ENCODE measurements at places on chromosomes 2 and 18.

GRCh38 chr2:114046373-114046772, 156.5 kb downstream of the ACTR3 start:
- DNase-seq = no peak

- DNase-seq = no peak
These were observed 4.6 kb downstream of the SIX2 start for GRCh38 chr2:45004562-45005191.

- no peak for DNase-seq
These were observed 2.3 kb upstream of the OST4 start for GRCh38 chr2:27073782-27074181.

- DNase-seq = peak; percentile 16
These were observed 105.2 kb downstream of the CCDC85A start for GRCh38 chr2:56288838-56289580.

DNA sequence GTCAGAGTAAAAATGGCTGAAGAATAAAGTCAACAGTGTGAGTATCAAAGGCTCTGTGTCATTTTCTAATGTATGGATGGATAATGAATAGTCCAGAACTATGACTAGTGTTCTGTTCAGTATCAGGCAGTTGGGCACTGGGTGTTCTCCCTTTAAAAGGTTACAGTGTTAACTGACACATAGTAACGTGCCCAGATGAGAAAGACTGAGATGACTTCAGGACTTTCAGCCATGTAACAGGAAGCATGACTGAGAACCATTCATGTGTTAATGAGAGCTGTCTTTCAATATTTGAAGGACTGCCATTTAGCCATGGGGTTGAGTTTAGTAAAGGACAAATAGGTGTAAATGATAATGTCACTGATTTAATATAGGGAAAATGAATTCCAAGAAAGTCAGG, 187.1 kb downstream of the GULP1 start:
- DNase-seq = peak; percentile 92

DNA sequence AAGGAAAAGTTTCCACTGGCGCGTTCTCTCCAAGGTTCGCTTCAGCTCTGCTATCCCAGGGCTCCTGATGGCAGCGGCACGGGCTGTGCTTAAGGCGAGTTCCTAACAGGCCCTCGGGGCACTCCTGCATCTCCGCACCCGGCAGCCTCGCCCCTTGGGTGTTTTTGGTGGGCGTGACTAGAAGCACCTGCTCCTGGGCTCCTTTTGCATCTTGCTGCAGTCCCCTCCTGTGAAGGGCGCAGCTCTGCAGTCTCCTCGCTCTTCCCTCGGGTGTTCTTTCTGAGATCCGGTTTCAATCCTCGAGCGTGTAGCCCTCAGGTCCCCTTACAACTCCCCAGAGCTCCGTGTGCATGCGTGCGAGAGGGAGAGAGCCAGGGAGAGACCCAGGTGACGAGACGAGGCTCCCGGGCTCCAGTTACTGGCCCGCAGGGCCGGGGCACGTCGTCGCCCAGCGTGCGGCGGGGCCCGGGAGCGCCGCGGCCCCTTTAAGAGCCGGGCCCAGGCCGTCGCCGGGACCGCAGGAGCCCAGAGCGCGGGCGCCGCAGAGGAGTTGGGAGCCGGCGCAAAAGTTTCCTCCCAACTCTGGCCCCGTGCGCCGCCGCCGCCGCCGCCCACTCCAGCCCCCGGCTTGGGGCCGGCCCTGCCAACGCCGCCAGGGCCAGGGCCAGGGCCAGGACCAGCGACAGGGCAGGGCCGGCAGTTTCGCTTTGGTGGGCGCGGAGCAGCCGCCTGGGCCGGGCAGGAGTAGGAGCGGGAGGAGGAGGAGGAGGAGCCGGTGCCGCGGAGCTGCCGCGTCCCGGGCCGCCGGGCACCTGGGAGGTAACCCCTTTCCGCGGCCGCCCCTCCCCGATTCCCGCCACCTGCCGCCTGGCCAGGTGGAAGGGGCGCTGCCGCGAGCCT, at the start of gene PARD3B:
Gene PARD3B (plus strand): TSS at position 515 of the 900 bp plus-strand sequence. CDS start 525 bp downstream, outside the sequence.
- DNase-seq = peak; percentile 68

DNA sequence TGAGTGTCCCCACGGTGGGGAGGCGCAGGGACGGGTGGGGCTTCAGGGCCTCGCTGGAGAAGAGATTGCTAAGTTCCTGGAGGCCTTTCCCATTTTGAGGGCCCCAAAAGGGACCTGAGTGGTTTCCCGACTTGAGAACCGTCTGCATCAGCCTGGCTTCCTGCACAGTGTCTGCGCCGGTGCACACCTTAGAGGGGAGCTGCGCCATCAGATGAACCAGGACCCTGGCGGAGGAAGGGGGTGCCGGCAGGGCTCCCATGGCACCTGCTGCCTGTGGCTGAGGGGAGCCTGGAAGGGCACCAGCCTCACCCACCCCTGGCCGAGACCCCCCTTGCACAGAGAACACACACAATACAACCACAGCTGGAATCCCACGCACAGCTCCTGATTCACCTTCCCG, 465.1 kb upstream of the MYT1L start:
- no peak for DNase-seq

DNA sequence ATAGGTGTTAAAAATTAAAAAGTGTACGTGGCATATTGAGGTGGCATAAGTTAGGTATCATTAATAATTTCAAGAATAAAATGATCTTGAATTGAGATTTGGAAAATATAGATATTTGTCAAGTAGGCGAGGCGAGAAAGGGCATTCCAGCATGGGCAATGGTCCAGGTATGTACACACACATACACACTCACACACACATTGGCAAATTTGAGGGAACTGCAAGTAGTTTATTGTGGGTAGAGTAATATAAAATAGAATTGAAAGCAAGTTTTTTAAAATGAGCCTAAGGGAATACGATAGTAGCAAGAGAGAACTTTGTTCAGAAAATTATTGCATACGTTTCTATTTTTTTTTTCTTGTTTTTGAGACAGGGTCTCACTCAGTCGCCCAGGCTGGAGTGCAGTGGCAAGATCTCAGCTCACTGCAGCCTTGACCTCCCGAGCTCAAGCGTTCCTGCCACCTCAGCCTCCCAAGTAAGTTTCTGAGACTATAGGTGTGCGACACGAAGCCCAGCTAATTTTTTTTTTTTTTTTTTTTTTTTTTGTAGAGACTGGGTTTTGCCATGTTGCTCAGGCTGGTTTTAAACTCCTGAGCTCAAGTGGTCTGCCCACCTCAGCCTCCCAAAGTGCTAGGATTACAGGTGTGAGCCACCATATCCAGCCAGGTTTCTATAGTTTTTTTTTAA, 96.7 kb upstream of the SLC39A10 start:
- no peak for DNase-seq

- DNase-seq = no peak
These were observed 82.2 kb upstream of the GPC1 start for GRCh38 chr2:240353086-240353798.

DNA sequence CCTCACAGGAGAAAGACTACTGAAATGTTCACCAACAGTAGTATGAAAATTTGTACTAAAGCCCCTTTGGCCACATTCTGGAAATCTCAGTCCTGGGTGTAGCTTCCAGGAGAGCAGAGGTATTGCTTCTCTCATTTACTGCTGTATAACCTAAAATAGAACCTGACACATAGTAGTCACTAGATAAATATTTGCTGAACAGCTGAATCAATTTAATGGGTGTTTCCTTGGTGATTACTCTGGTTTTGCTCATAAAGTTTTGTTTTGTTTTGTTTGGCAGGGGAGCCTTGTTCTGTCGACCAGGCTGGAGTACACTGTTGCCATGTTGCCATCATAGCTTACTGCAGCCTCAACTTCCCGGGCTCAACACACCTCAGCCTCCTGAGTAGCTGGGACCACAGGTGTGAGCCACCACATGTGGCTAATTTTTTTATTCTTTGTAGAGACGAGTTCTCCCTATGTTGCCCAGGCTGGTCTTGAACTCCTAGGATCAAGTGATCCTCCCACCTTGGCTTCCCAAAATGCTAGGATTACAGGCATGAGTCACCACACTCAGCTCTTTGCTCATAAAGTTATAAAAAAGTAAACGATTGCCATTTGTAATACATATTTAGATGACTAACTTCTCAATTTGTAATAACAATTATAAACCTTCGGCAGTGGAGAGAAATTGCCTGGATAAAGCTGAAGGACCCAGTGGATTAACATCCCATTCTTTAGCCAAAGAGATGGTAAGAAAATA, 11.5 kb upstream of the PARD3B start:
- DNase-seq = no peak

DNA sequence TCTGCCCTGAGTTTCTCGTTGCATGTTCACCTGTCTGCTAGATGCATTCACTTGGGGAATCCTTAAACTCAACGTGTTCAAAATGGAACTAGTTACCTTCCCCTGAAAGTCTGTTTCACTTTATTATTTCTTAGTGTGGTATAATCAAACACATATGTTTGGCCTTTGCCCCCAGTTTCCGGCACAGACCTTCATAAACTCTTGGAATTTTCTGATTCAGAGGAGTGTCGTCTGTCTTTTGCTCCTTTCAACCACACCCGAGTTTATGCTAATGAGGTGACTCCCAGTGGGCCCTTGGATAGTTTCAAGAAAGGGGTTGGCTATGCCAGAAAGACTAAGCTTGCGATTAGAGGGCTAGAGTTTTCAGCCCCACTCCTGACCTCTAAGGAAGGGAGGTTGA, 198.9 kb downstream of the CDCA7 start:
- DNase-seq = peak; percentile 44

- no peak for DNase-seq
These were observed 23.7 kb downstream of the FARP2 start for GRCh38 chr2:241379481-241380480.

GRCh38 chr2:234240917-234241316, 190.4 kb downstream of the SPP2 start:
- DNase-seq = peak; percentile 61

- no peak for DNase-seq
These were observed 1104.2 kb downstream of the BCL11A start for GRCh38 chr2:59449274-59449673.

DNA sequence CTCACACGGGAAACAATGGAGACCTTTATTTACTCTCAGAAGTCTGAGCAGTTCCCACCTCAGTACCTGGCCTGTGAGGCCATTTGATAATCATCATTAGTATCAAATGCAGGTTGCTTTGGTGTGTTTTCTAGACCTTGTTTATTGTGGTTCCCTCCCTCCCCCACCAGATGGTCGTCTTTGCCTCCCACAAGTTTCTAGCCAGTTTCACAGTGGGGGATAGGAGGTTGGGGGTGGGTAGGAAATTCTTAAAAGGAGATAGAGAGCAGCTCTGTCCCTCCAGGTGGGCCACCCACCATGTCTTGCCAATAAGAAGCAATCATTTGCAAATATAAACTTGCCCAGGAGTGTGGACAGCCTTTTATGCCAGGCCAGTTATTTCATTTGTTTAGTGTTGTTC, 31.3 kb downstream of the SETBP1 start:
- no peak for DNase-seq

DNA sequence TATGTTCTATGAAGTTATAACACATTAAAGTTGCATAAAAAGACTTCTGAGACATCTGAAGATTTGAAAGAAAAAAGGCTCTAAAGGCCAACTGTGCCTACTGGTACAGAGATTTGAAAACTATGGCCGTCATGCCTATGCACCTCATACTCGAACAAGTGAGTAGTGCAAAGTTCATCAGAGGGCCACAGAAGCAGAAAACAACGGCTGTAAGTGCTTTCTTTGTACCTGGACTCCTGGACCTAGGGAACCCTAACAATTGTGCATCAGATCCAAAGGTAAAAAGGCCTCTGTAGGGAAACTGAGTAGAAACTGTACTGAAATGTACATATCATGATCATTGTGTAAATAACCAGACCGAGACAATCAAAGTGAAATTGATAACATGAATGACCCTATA, 230.4 kb upstream of the CHST9 start:
- no peak for DNase-seq

GRCh38 chr2:236298924-236299475, 34.8 kb upstream of the ASB18 start:
- no peak for DNase-seq

- DNase-seq = no peak
These were observed 14.7 kb downstream of the HDAC4 start for GRCh38 chr2:239386001-239386670.

DNA sequence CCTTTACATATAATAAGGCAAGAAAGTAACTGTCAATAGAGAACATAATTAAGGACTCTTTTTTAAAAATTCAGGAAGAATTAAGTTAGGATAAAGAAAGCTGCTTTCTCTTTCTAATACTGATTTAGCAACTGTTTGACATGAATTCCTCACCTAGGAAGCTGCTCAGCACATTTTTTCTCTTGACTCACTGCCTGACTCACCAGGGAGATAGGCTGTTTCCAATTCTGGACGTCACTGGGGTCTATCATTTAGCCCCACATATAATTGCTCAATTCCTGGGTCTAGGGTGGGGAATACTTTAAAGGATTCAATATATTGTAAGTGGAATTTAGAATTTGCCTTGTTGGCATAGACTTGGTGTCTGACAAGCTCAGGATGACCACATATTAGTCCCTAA, 50.8 kb upstream of the UGP2 start:
- peak; percentile 82 for DNase-seq

DNA sequence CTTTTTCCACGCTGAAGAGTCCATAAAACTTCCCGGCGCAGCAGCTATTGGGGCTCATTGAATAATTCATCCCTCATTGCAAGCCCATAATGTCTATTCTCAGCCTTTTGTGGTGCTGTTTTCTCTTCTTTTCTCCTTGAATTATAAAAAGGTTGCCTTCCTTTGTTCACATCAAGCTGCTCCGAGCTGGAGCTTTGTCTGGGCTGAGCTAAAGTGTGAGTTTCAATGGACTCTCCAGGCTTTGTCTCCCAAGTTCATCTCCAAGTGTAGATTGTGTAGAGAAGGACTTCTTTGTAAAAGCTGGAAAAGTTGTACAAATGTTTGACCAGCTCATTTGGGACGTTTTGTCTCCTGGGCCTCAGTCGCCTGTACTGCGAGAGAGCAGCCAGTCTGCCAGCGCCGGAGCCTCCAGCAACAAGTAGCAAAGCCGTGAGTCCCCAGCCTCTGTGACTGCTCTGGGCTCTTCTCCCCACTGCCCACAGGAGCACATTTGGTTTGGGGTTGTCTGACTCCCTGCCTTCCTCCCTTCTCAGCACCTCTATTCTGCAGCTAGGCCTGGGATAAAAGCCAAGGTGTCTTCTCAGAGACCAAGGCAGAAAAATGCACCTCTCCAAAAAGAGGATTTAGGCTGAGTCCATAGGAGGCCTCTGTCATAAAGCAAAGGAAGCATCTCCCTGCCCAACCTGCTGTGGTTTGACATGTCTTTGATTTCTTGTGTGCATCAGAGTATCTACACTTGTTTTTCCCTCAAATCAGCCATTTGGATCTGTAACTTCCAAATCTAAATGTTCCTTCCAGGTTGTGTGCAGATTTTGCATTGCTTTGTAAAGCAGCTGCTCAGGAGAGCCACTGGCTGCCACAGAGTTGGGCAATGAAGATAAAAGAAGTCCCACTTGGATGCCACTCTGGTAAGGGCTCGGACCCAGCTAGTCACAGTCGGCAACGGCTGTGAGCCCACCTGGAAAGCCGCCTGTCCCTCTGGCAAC, 6.4 kb downstream of the PAX3 start:
- no peak for DNase-seq

GRCh38 chr2:107595749-107596148, 230.9 kb upstream of the RGPD4 start:
- DNase-seq = no peak

GRCh38 chr2:73919596-73920228, 7.0 kb upstream of the DGUOK start:
- no peak for DNase-seq
